ENCODE measurements at places on chromosomes 7 and 10. TPM values are rescaled to one million over a fixed set of nuclear protein-coding genes. Genes with fewer than 3 reads are reported as not detected.

- peak; percentile 20 for DNase-seq
These were observed 128.8 kb downstream of the LHPP start for GRCh38 chr10:124590216-124591122.

DNA sequence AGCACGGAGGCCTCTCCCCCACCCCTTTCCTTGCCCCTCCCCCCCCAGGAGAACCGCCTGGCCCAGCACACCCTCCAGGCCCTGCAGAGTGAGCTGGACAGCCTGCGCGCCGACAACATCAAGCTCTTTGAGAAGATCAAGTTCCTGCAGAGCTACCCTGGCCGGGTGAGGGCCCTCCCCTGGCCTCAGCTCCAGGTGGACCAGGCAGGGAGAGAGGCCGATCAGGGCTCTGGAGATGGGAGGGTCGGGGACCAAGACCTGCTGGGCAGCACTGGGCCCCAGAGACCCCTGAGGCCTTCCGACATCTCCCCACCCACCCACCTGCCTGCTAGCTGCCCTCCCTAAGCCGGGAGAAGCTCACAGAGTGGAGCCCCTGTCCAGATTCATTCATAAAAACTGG, 8.8 kb upstream of the SH2B2 start:
- DNase-seq = no peak

GRCh38 chr7:134697205-134697886, 50.7 kb downstream of the BPGM start:
- DNase-seq = no peak

DNA sequence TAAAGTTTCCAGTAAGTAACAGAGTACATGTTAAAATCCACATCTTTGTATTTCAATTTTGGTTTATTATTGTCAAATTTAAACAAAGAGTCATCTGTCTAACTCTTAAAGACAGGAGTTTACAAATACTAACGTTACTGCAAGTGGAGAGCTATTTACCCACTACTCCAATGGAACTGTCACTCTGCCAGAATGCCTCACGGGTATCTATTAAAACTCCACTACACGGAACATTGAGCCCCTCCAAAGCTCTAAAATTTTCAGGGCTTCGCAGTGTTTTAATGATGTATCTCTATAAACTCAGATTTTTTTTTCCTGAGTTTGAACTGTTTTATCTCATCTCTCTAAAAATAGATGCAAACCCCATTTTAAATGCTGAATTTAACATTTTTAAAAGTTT, 388.7 kb upstream of the SEMA3A start:
- no peak for DNase-seq

DNA sequence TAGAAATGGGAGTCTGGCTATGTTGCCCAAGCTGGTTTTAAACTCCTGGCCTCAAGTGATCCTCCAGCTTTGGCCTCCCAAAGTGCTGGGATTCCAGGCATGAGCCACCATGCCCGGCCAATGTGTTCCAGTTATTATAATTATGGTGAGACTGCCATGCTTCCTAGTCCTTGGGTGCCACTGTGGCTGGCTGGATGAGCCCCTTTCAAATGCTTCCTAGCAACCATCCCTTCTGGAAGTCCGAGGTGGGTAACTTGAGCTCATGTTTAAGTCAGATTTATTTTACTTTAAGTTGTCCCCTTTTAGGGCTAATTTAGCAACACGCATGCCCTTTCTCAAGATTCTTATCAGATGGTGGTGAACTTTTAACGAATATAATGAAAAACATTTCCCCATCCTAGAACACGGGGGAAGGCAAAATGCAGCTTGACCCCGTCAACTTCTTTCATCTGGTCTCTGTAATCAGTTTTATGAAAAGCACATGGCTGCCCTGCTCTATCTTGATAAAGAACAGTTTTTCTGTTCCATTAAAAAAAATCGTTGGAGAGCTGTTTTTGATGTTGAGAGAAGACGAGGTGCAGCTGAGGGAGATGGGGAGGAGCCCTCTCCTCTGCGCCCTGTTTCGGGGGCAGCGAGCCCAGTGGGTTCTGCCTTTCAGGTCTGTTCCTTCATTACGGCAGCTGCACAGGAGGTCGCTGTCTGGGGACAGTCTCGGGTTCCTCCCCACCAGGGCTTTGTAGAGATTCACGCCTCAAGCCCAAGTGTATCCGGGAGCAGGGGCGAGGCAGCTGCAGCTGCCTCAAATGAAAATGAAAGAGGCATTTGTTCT, 61.0 kb upstream of the MKI67 start:
- DNase-seq = no peak

DNA sequence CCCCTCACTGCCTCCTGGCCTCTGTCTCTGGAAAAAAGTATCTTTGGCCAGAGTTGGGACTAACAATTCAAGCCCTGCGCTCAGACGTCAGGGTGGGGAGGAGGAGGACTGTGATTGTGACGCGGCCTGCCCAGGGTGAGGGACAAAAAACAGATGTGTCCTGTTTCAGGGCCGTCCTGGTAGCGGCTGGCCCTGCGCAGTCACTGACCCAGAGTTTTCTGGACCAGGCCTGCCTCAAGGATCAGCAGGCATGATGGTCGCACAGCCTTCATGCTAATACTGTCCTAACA, 110.1 kb downstream of the CYTH3 start:
- peak; percentile 85 for DNase-seq

- no peak for DNase-seq
These were observed 37.1 kb upstream of the EZH2 start for GRCh38 chr7:148921189-148921588.

DNA sequence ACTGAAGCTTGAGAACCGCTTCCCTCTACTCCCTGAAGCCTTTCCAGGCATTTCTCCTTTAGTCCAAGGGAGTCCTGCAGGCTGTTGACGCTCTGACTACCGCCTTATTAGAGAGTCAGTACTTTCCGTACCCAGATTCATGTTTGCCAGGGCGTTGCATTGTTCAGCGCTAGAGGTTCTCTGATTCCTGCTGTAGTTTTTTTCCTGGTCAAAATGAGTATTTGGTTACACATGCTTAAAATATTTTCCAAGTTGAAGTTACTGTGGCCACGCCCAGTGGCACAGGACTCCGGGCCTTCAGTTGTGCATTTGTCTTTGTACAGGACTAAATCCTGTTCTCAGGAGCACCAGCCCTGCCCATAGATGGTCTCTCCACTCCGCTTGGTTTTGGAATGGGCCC, 7.9 kb downstream of the MTURN start:
- DNase-seq = no peak

DNA sequence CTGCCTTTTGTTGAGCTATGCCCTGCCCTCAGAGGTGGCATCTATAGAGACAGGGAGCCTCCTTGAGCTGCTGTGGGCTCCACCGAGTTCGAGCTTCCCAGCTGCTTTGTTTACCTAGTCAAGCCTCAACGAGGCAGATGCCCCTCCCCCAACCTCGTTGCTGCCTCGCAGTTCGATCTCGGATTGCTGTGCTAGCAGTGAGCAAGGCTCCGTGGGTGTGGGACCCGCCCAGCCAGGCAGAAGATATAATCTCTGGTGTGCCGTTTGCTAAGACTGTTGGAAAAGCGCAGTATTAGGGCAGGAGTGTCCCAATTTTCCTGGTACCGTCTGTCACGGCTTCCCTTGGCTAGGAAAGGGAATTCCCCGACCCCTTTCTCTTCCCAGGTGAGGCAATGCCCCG, 88.4 kb upstream of the CDK6 start:
- DNase-seq = no peak

GRCh38 chr7:39407723-39408122, 158.5 kb upstream of the YAE1 start:
- no peak for DNase-seq

DNA sequence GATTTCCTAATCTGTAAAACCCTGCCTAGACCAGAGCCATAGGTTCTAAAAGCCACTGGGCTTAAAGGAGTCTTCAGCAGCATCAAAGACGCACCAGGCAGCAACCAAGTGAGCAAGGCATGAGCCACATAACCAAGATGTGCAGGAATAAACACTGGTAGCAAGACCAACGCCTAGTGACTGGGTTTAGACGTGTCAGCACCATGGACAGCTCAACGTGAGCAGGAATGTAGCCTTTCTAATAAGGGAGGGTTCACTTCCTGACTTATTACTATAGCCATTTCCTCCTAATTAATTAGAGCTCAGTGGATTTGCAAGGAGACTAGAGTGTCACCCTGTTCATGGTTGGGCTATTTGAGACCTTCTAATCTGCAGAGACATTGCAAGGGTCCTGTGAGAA, 223.7 kb downstream of the LHFPL3 start:
- peak; percentile 34 for DNase-seq

GRCh38 chr7:102836977-102837376, 75.8 kb upstream of the LRRC17 start:
- no peak for DNase-seq

DNA sequence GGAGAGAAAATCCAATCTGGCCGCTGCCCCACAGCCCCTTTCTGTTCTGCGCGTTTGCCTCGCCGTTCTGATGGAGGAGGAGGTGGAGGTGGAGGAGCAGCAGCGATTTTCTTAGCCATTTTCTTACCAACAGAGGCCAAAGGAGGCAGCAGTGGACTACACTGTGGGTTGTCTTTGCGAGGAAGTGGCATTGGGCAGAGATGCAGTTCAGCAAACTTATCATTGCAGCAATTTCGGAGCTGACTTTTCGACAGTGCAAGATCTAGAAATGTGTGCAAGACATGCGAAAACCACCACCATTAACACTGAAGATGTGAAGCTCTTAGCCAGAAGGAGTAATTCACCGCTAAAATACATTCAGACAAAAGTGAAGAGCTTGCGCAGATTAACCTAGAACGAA, 1.9 kb upstream of the ARL4A start:
- no peak for DNase-seq

GRCh38 chr10:102461187-102462054, 10.1 kb upstream of the C10orf95 start:
- DNase-seq = peak; percentile 93

Gene CNPY1
- polyA plus RNA-seq = not detected

Gene SPDYE16
- polyA plus RNA-seq = 0.08 TPM

Gene MACC1
- polyA plus RNA-seq = not detected

Gene STYXL1
- 43.1 TPM for polyA plus RNA-seq

Gene PRF1
- polyA plus RNA-seq = 0.68 TPM

Gene TRIL
- polyA plus RNA-seq = 1.8 TPM

Gene HOXA5
- 0.07 TPM for polyA plus RNA-seq
